Renal cortex interstitium (tissue), 15 donors: ENCODE measurements at places on chromosomes 7 and 10.

- no peak for DNase-seq
Measured at GRCh38 chr7:43482679-43483252, 100.1 kb upstream of the STK17A start.

DNA sequence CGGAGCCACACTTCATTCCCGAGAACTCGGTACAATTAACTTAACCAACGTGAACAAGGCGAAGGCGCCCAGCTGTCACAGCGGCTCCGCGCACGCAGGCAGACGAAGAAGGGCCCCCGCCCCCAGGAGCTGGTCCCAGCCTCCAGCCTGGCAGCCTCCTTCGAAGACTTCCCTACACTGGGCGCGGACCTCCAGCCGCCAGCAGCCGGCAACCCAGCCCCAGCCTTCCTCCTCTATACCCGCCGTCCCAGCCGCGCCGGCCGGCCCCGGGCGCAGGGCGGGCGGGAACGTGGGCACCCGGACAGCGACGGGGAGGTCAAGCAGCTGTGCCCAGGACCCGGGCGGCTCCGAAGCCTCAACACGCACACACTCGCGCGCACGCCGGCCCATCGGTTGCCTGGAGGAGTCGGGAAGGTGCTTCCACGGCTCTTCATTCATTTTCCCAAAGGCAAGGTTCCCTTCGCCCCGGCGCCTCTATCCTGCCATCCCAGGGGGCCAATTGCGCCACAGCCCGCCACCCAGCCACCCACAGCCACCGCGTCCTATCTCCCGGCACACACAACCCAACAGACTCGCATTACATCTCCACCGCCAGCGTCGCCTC is 1.6 kb downstream of the CHST15 start:
- no peak for DNase-seq

- DNase-seq, result no peak
Measured at GRCh38 chr10:29408847-29409240, 120.0 kb downstream of the LYZL1 start.

DNA sequence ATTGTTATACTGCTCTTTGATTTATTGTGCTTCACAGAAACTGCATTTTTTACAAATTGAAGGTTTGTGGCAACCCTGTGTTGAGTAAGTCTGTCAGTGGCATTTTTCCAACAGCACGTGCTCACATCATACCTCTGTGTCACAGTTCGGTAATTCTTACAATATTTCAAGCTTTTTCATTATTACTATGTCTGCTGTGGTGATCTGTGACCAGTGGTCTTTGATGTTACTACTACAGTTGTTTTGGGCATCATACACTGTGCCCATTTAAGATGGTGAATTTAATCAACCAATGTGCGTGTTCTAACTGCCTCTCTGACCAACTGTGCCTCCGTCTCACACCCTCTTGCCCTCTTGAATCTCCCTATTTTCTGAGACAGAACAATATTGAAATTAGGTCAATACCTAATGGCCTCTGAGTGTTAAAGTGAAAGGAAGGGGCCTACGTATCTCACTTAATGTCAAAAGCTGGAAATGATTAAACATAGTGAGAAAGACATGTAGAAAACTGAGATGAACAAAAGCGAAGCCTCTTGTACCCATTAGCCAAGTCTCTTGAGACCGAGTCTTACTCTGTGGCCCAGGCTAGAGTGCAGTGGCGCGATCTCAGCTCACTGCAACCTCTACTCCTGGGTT is 20.2 kb upstream of the ASL start:
- no peak for DNase-seq

DNA sequence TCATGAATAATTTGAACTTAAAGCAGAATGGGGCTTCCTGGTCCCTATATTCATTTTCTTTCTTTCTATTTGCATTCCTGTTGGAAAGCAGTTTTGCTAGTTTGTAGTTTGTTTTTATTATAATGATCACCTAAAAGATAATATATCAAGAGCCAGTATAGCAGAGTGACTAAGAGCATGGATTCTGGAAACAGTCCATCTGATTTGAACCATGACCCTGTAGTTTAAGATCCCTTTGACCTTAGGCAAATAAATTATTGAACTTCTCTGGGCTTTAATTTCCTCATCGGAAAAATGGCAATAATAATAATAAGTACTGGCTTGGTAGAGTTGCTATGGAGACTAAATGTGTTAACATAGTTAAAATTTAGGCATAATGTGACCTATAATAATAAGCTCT is 76.1 kb downstream of the DGKB start:
- no peak for DNase-seq
